Pancreas (tissue), 10 donors: ENCODE measurements at places on chromosomes 2 and 18. TPM values are rescaled to one million over a fixed set of nuclear protein-coding genes. Genes with fewer than 3 reads are reported as not detected.

DNA sequence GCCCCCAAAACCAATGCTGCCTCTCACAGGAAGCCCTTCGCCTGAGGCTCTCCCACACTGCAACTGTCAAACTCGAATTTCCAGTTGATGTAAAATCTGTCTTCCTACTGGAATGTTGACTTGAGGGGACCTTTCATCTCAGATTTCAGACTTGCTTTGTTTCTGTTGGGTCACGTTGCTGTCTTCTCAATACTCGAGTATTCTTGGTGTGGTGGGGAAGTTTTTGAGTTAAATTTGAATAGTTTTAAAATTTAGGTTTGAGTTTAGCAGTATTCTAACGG lies 50.8 kb downstream of the AGAP1 start:
- no peaks in the 10 kb centered on the region for H3K27me3 ChIP-seq
- no peak overlapping the region for H3K4me3 ChIP-seq
- H3K27ac ChIP-seq = no peak overlapping the region
- no peaks in the 10 kb centered on the region for H3K36me3 ChIP-seq

- no peaks in the 10 kb centered on the region for H3K27me3 ChIP-seq
- no peaks in the 10 kb centered on the region for H3K36me3 ChIP-seq
- no peaks in the 10 kb centered on the region for H3K4me1 ChIP-seq
- no peak for DNase-seq
Observed at GRCh38 chr2:43399515-43400264, 173.3 kb upstream of the ZFP36L2 start.

GRCh38 chr2:218270721-218271486 lies 585 bp downstream of the PNKD start:
- H3K4me1 ChIP-seq = peaks cover 8% of the 10 kb centered on the region
- H3K27me3 ChIP-seq = no peaks in the 10 kb centered on the region
- H3K4me3 ChIP-seq = peak overlapping the region; percentile 69
- peak overlapping the region; percentile 60 for H3K27ac ChIP-seq
- peaks cover 25% of the 10 kb centered on the region for H3K36me3 ChIP-seq

GRCh38 chr2:163266772-163267171 lies 428.2 kb upstream of the KCNH7 start:
- H3K27me3 ChIP-seq = no peaks in the 10 kb centered on the region
- H3K36me3 ChIP-seq = no peaks in the 10 kb centered on the region
- no peaks in the 10 kb centered on the region for H3K4me1 ChIP-seq
- DNase-seq = no peak

Gene KLHL41
- 0.67 TPM for total RNA-seq

Gene M1AP
- total RNA-seq = 0.32 TPM
